HCT116 (cell line): ENCODE measurements at places on chromosomes 5 and 9.
A peak's percentile ranks its signal among the peaks of the same experiment; 100 is the strongest.

- no peaks in the 10 kb centered on the region for H3K27me3 ChIP-seq
- no peak overlapping the region for H3K27ac ChIP-seq
- H3K4me1 ChIP-seq: no peaks in the 10 kb centered on the region
- H3K4me3 ChIP-seq: no peak overlapping the region
- DNase-seq: peak; percentile 42
These were observed 21.4 kb upstream of the FLT4 start for GRCh38 chr5:180670586-180671359.

GRCh38 chr5:56527174-56527573, 288.2 kb upstream of the MAP3K1 start:
- peaks cover 11% of the 10 kb centered on the region; the same call in 1 of the 2 replicates for H3K4me1 ChIP-seq
- H3K4me3 ChIP-seq: no peak overlapping the region
- no peak for DNase-seq
- H3K27ac ChIP-seq: no peak overlapping the region

- no peak for DNase-seq
- H3K27me3 ChIP-seq: no peaks in the 10 kb centered on the region
- no peak overlapping the region for H3K4me3 ChIP-seq
- H3K4me1 ChIP-seq: peaks cover 47% of the 10 kb centered on the region
- no peaks in the 10 kb centered on the region for H3K36me3 ChIP-seq
- H3K27ac ChIP-seq: no peak overlapping the region
These were observed 55.7 kb downstream of the LHFPL2 start for GRCh38 chr5:78592735-78593386.

DNA sequence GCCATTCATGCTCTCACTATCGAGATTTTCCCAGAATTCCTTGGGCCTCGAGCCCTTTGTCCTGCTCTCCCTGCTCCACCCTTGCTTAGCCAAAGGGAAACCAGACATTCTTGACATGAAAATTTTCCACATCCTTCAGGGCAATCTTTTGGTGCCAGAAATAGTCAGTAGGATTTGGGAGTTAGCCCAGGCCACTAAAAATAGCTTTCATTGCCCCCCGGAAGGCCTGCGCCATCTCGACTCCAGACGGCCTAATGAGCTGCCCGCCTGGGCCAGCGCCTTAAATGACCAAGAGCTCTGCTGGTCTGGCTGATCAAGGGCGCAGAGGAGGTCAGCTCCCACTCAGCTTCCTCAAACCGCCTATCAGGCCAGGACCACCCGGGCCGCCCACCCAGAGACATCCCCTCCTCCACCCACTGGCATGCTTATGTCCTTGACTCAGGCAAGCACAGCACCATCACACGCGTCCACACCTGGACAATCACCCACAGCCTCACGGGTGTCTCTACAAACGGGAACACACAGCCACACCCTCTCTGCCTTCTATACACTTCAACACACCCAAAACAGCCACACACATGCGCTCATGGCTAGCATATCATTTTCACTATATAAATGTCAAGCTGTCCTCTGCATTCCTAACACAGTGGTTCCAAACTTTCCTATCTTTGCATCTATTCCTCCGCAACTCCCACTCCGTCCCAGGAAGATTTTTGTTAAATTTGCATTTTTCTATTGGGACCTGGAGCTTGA, 20.9 kb downstream of the DUSP1 start:
- no peaks in the 10 kb centered on the region for H3K36me3 ChIP-seq
- H3K4me3 ChIP-seq: no peak overlapping the region
- no peak for DNase-seq
- no peak overlapping the region for H3K27ac ChIP-seq
- H3K27me3 ChIP-seq: no peaks in the 10 kb centered on the region

- no peak for DNase-seq
- H3K36me3 ChIP-seq: no peaks in the 10 kb centered on the region
- H3K4me3 ChIP-seq: no peak overlapping the region
- H3K27ac ChIP-seq: no peak overlapping the region
- no peaks in the 10 kb centered on the region for H3K4me1 ChIP-seq
These were observed 18.2 kb upstream of the CDC20B start for GRCh38 chr5:55191165-55191564.

DNA sequence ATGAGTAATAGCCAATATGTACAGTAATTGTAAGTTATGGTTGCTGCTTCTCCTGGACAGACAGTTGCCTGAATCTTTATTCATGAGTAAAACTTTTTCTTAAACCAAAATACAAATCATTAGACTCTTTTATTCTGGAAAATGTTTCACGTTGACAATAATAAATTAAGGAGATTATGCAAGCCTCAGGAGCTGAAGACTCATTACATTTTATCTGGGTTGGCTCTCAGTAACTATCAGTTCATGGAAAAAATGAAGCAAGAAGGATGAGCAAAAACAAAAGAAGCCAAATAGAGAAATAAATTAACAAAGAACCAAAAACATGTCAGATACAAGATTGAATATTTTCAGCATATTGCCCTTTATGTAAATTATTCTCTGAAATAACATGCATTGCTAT, 88.9 kb upstream of the PRR16 start:
- H3K36me3 ChIP-seq: no peaks in the 10 kb centered on the region
- H3K4me1 ChIP-seq: no peaks in the 10 kb centered on the region
- H3K27me3 ChIP-seq: no peaks in the 10 kb centered on the region
- no peak overlapping the region for H3K4me3 ChIP-seq
- DNase-seq: no peak
- no peak overlapping the region for H3K27ac ChIP-seq
